NCI-H526 (cell line): ENCODE measurements at places on chromosomes 2 and 18.
A peak's percentile ranks its signal among the peaks of the same experiment; 100 is the strongest.

DNA sequence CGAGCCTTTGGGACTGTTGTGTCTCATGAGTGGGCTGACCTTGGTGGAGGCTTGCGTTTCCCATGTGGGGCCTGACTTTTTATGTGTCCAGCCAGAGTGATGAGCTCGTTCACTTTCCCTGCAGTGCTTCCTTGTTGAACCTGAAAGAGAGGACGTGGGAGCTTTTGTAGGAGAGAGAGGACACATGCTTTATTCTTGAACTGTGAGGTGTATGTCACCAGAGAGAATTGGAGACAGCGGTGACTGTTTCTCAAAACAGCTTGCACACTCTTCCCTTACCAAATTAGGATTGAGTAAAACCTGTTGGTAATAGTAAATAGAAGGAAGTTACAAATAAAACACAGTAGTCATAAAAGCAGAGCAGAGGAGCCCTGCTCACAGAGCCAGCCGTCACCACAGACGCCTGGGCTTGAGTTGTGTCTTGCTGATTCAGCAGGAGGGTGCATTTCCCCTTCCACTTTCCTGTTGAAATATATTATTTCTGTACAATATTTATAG lies 60.7 kb downstream of the INPP4A start:
- DNase-seq = no peak

DNA sequence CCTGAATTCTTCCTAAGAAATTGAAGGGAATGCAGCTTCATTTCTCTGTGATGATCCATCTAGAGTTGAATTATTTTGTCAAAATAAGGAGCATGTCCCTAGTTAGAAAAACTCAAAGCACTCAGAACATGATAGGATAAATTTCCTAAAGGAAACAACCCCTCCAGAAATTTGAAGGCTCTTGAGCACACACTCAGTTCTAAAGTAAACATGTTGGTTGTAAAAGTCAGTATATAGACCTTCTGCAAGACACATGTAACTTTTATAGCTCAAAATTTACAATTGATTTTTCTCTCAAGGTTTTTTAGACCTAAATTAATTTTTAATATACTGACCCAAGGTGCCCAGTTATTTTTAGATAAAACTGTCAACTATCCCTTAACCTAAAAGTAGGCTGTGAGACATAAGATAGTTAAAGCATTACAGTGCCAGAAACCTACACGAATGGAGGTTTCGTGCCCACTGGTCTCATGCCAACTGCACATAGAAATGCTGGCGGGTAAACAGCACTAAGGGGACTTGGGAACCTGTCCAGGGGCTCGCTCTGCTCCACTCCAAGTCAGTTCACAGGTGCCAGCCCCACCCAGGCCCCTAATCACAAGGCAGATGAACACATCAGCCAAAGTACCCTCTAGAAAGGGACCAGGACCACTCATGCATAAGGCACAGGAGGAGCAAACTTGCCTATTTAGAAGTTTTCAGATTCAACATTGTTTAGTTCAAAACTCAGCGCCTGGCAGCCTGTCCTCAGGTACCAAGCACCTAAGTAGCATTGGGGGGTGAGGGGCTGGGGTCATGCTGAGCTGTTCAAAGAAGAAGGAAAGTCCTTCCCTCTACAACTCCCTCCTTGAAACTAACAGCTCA lies 106.5 kb downstream of the SMC6 start:
- no peak for DNase-seq

- no peak for DNase-seq
These were observed 134.1 kb upstream of the SIX3 start for GRCh38 chr2:44807201-44808025.

- DNase-seq = no peak
These were observed 31.8 kb upstream of the MTCL1 start for GRCh38 chr18:8673256-8674209.

DNA sequence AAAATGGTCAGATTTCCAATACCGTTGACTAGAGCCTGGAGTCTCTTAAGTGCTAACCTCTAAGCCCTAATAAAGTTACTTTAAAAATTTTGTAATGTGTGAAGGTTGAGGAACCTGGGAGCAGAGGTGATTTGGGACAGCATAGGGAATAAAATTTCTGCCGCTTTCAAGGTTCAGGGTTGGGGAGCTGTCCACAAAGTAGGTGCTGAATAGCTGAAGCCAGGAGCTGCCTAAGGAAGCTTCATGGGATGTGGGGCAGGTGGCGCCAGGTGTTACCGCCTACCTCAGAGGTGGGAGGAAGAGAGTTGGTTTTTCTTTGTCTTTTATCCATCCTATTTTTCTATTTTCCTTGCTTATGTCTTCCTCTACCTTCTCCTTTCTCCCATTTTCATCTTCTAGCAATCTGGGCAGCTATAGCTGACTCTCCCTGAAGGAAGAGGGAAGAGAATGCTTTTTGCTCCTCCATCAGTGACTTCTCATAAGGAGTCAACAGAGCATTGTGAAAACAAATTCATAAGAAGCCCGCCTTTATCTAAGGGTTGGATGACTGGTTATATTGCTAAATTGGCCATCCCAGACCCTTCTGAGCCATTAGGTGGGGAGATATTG lies 178.7 kb downstream of the CLIP4 start:
- no peak for DNase-seq

DNA sequence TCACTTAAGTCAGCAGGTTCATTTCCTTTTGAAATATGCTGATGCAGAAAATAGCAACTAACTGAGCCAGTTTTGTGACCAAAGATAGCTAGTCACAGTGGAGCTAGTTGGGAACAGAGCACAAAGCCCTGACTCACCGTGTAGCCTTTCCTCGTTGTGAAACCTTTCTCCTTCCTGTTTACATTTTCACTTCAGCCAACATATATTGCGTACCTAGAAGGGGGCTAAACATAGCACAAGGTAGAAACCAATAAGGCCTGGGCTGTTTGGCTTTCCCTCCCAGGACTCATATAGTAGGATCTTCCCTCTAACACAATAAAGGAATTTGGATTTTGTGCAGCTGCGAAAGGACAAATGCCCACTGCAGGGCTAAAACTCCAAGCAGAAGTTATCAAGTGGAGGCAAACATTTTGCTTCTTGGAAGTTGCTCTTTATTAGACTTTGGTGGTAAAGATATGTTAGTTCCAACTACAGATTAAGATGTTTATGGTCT lies 24.5 kb upstream of the LPIN2 start:
- no peak for DNase-seq

GRCh38 chr18:74819433-74820059 lies 221.9 kb downstream of the ZNF407 start:
- peak; percentile 48 for DNase-seq

GRCh38 chr2:56464613-56465012 lies 280.8 kb downstream of the CCDC85A start:
- no peak for DNase-seq

DNA sequence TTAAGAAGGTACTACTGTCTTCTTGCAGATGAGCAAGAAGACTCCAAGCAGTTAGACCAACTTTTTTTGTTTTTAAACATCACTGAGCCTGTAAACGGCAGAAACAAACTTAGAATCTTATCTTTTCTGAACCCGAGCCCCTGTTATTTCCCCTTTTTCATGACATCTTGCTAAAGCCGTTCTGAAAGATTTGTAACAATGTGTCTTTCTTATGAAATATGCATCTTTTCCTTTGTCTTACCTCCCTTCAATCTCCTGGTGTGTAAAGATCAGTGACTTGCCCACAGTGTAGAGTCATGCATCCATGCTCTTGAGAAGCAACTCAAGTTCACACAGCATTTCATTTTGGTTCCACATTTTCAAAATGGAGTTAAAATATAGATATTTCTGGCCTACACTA lies 288.8 kb upstream of the CELF4 start:
- no peak for DNase-seq

DNA sequence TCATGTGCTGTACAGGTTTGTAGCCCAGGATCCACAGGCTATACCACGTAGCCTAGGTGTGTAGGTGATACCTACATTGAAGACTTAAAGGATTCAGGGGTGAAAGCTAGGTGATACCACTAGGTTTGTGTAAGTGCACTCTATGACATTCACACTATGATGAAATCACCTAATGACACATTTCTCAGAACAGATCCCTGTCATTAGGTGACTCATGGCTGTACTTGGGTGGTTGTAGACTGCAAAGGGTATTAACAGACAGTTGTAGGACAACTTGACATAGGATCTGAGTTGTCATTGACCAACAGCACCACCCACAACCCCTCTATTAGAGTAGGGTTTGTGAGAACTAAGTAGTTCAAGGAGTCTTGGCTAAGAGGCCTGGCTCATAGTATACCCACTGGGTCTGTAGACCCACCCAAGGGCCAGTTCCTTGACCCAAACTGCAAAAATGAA lies 27.7 kb upstream of the SMCHD1 start:
- DNase-seq = no peak

DNA sequence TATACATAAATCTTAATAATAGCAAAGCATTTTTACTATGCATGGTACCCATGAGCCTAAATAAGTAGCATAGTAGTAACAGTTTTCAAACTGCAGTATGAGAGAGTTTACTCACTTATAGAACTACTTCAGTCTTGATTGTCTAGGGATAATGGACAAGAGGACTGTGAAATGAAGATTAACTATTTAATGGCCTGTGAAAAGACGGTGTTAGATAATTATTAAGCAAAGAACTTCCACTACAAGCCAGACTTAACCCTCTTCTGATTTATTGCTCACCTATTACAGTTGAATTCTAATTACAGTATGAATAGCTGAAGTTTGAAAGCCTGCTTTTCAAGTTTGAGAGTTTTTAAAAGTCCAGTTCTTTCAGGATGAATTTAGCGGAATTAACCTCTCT lies 18.9 kb downstream of the PIK3C3 start:
- DNase-seq = no peak

GRCh38 chr18:2173486-2173885 lies 397.8 kb downstream of the METTL4 start:
- no peak for DNase-seq

- peak; percentile 58 for DNase-seq
These were observed 445 bp downstream of the MEX3C start for GRCh38 chr18:51196811-51197660.

- DNase-seq = peak; percentile 81
These were observed 261.6 kb downstream of the ASXL3 start for GRCh38 chr18:33839452-33840211.

DNA sequence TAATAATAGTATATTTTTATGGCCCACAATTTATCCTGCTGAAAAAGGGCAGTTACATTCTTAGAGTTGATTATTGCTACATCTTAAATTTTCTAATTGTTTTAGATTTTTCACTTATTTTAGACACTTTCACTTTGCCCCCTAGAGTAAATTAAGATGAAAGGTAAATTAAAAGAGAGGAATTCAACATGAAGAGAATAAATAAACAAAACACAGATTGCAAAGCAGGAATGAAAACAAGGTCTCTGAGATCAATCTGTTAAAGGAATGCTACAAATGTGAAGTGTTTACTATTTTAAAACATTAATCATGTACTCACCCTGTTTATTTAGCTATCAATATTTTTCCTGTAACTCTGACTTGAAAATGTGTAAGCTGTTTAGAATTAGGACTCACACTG lies 113.5 kb upstream of the ETAA1 start:
- no peak for DNase-seq

DNA sequence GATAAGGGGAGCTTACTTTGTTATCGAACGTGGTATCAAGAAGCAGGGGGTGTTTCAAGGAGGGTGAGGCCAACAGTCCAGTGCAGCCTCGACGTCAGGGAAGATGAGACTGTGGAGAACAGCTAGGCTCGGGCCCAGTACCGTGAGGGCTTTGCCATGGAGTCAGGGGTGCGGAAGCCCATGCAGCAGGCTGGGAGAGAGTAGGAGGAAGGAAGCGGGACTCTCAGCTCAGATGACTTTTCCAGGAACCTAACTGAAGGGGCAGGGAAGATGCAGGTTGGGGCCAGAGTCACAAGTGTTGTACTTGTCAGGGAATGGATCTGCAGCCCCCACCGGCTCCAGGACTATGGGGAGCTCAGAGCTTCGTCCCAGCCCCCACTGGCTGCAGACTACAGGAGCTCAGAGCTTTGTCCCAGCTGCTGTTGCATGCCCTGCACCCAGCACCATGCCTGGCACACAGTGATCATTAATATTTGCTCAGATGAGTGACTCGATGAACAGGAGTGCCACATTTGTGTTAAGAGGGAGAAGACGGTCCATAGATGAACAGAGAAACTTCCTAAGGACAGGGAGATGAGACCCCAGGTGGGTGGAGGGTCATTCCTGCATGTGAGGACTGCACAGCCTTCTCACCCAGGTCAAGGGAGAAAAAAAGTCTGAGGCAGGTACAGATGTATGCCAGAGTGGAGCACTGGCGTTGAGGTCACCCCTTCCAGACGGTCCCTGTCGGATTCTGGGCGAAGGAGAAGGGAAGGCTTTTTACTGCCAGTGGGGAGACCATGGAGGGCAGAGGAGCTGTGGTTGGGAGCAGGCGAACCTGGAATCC lies 36.4 kb downstream of the PTGR3 start:
- DNase-seq = no peak

GRCh38 chr2:231161877-231162329 lies 36.5 kb upstream of the ARMC9 start:
- DNase-seq = no peak

DNA sequence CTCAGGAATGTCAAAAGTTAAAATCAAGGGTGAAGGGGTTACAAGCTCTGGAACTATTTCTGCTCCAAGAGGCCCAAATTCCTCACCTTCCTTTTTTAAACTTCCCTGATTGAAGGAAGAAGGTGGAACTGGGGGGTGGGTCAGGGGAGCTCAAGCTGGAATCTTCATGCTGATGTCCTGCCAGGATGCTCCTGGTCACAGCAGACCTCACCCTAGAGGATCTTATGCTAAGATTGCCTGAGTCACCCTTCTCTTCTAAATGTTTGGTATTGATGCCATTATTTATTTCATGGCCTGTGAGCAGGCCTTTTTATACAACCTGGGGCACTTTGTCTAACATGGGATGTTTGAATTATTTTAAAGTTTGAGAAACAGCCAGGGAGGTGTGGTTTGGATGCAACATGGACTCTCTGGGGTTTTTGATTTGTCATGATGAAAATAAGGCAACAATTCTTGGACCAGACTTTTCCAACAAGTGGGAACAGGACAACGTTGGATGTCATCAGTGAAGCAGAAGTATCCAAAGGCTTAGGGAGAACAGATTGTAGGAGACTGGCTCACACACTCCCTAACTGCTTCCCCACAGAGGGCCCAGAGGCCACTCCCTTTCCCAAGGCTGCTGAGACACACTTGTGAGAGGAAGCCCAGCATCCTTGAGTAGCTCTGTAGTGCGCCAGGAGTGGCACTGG lies 420.2 kb upstream of the MEX3C start:
- DNase-seq = no peak

DNA sequence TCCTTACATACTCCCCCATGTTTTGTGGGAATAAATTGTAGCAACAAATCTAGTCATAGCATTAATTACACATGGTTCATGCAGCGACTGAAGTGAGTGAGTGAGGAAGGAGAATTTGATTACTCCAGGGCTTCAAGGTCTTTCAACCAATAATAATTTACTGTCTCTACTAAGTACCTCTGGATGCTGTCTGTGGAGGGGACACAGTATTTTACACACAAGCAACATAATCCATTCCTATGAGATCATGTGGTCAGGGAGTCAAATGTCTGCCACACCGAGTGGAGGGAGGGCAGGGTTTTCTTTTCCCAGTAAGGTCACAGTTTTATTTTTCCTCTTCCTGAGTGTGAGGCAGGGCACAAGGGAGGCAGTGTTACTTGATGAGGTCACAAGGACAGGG lies 334.7 kb upstream of the CELF4 start:
- DNase-seq = no peak

- DNase-seq = no peak
These were observed 291.2 kb downstream of the ALPK2 start for GRCh38 chr18:58337686-58338085.

- no peak for DNase-seq
These were observed 133.8 kb downstream of the MEIS1 start for GRCh38 chr2:66568650-66569300.
